ENCODE measurements at places on chromosomes 3 and 15. TPM values are rescaled to one million over a fixed set of nuclear protein-coding genes. Genes with fewer than 3 reads are reported as not detected.

Gene PTPRG
- 56.2 TPM for total RNA-seq

Gene GRAMD2A
- total RNA-seq: 0.64 TPM

Gene MNS1
- total RNA-seq: 1.6 TPM

GRCh38 chr15:66763186-66764071 lies 61.4 kb downstream of the SMAD6 start:
- ATAC-seq: peak; percentile 77

GRCh38 chr3:42421818-42422796 lies 11.7 kb upstream of the LYZL4 start:
- no peak for ATAC-seq
